ENCODE measurements at places on chromosomes 11 and 22.

- no peak for DNase-seq
Measured at GRCh38 chr11:76251226-76251575, 44.9 kb upstream of the WNT11 start.

- DNase-seq: no peak
Measured at GRCh38 chr22:36546092-36546804, 17.3 kb upstream of the EIF3D start.

GRCh38 chr22:47625531-47626427 lies 863.3 kb downstream of the TBC1D22A start:
- no peak for DNase-seq

DNA sequence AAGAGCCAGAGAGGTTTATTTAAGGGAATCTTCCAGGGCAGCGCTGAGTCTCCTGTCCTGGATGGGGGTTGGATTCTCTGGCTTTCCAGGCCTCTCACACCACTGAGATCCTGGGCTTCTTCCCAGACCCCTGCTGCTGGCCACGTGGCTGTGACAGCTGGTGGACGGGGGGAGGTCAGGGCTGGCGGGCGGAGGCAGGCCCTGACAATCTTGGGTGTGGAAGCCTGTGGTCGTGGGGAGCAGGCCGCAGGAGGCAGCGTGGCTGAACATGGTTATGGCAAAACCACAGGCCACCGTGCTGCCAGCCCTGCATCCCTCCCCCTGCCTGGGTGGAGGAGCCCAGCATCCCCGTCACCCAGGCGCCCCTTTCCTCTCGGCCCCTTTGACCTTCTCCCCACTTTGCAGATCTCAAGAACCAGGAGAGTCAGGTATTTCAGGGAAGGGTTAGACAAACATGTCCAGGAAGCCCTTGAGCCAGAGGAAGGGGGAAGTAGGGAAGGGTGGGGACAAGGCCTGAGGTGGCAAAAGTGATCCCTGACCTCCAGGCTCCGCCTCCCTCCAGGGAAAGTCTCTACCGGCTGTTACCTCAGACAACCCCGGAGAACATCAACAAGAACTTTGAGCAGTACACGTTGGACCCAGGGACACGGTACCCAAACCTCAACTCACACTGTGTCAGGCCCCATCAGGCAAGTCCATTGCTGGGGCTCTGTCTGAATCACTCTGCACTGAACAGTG lies 111.8 kb downstream of the MICAL2 start:
- DNase-seq: no peak

DNA sequence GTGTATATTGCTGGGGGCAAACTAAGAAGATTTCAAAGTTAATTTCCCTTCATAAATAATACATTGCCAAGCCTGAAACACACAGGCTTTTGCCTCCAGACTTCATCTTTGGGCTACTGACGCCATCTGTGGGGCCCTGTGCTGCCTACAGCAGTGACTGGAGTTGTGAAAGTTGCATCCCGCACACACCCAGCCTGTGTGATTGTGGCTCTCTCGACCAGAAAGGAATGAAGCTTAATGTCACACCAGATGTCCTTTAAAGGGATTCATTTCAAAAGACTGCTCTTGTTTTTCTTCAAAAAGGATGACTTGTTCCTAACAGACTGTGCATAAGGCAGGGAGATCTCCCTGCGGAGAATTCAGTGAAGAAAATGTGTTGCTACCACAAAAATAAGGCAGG lies 210.5 kb downstream of the FAM181B start:
- no peak for DNase-seq

DNA sequence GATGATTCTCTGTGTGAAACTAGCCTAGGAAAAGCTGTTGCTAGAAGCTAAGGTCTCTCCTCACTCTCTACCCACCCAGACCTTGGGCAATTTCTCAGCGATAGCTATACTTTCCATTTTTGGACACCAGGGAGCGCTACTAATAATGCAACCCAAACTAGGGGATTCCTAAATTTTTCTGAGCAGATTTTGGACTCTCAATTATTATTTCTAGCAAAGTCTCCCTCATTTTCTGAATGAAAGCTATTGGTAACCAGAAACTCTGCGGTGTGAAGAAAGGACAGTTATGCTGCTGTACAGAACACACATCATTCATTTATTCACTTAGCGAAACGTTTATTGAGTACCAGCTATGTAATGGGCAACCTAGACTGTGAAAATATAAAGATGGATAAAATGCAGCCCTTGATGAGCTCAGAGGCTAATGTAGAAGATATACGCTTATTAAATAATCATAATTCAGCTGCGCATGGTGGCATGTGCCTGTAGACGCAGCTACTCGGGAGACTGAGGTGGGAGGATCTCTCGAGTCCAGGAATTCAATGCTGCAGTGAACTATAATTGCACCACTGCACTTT lies 6.1 kb upstream of the STIM1 start:
- DNase-seq: no peak

- no peak for DNase-seq
Measured at GRCh38 chr22:20396639-20397038, 2.7 kb downstream of the ZNF74 start.

GRCh38 chr11:3659595-3660515 lies 11.3 kb downstream of the CHRNA10 start:
- DNase-seq: no peak

GRCh38 chr11:129625930-129626329 lies 189.7 kb upstream of the TMEM45B start:
- no peak for DNase-seq

- DNase-seq: no peak
Measured at GRCh38 chr11:3837793-3838192, 3.0 kb downstream of the RHOG start.

GRCh38 chr11:37946155-37946766 lies 1348.2 kb upstream of the RAG2 start:
- DNase-seq: no peak

- no peak for DNase-seq
Measured at GRCh38 chr22:37164505-37164887, 14.8 kb upstream of the IL2RB start.

DNA sequence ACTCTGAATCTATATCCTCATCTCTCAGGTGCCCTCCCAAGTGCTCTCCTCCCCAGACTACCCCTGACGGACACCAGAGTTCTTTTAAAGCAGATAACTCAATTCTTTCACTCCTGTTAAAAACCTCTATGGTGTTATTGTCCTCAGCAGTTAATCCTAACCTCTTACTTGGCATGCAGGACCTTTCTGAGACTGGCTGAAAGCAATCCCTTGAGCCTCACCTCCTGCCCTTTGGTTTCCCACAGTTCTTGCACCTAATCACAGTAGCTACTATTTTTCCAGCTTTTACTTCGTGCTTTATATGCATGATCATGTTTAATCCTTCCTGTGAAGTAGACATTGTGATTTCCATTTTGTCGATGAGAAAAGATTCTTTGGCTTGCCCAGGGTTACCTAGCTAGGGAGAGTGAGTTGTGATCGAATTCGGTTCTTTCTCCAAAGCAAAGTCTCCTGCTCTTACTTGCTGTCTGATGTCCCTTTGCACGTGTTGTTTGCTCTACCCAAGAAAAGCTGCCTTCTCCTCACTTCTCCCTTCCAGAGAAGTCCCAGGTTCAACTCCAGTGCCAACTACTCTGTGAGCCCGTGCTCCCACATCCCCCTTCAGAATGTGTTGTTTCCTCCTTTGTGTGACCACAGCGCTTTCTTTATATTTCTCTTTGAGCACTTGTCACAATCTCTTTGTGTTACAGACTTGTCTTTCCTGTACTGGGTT lies 2.1 kb downstream of the UBE2L3 start:
- no peak for DNase-seq

GRCh38 chr22:27892811-27893210 lies 26.2 kb downstream of the PITPNB start:
- DNase-seq: no peak

- DNase-seq: no peak
Measured at GRCh38 chr11:12897390-12897789, 111.7 kb upstream of the RASSF10 start.

DNA sequence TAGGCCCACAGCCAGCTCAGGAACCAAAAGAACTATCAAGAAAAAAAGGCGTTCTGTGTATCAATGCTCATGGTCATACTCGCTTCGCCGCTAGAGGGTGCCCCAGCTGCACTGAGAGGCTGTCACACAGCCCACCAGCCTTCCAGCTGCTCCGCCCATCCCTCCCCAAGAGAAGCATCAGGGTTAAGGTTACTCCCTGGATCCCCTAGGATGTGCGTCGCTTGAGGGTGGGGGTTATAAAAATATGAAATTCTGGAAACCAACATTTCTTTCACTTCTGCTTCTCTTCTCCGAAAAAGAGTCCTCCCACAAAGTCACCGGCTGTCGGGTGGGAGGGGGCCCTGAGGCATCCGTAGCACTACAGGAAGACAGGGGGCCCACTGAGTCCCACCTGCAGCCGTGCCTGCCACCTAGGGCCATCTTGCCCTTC lies 1.7 kb downstream of the CBX6 start:
- peak; percentile 54 for DNase-seq

DNA sequence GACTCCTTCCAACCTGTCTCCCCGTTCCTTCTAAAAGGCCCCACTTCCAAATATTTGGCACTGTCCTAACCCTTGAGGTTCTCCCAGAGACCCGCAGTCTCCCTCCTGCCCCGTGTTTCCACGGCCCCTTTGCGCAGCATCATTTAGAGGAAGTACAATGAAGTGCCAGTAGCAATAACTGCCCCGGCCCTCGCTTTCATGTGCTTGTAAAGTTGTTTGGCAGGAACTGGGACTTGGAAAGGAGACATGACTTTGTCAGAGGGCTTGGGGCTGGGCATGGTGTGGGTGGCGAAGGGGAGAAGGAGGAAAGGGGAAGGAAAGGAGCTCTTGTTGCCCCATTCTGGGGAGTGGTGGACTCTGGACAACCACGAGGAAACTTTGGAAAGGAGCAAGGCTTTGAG lies 2.6 kb downstream of the CD44 start:
- DNase-seq: no peak

GRCh38 chr11:58693026-58693425 lies 38.7 kb downstream of the GLYAT start:
- DNase-seq: no peak

GRCh38 chr11:2678396-2678795 lies 21.4 kb downstream of the KCNQ1OT1 start:
- DNase-seq: no peak

DNA sequence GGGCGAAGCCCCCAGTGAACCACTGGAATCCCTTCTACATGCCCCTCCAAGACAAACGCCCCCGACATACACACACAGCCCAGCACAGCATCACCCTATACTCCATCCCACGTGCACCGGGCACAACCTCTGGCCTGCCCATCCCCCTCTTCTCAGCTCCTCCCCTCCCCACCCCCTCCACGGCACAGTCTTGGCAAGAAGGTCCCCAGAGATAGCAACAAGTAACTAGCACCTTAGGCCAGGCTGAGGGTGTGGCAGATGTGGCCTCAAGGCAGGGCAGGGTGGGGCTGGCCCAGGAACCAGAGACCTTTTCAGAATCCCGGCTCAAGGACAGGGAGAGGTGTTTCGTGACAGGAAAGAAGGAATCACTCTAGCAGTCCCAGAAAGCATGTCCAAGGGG lies 54.3 kb downstream of the CYTH4 start:
- no peak for DNase-seq

GRCh38 chr22:41925783-41926460 lies 684 bp downstream of the TNFRSF13C start:
- DNase-seq: peak; percentile 67

DNA sequence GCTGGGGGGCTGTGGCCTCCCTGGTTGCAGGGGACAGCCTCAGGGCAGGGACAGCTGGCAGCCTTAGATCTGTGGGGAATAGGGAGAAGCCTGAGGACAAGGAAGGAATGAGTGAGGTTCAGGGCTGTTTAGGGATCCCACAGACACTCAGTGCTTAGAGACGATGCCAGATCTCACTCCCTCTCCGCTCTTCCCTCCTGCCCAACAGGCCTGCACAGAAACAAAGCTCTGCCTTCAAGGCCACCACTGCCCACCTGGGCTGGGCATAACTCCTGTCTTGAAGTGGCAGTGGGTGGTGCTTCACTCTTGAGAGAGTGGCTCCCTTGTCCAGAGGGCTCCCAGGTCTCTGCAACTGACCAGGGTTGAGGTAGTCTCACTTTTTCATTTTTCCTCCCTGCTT lies 13.1 kb upstream of the CENATAC start:
- DNase-seq: no peak

GRCh38 chr11:65416841-65417701 lies 5.5 kb upstream of the NEAT1 start:
- no peak for DNase-seq

DNA sequence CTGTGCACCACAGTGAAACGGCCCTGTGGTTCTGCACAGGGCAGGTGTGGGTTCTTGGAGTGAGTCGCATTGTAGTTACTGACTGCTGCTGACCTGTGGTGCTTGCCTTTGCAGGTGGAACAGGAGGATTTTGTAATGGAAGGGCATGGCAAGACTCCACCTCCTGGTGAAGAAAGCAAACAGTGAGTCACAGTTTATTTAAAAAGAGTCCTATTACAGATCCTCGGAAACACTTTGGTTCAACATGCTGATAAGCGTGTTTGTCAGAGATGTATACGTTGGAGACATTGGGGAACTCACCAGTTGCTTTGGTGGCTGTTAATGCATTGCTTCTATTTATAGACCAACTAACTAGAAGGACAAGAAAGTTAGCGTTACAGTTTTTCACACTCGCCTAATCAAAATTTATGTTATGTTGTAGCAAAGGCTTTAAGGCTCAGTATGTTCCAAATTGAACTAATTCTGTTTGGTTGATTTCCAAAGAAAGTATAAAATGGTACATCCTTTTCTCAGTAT lies 21.7 kb upstream of the TNRC6B start:
- no peak for DNase-seq

Data from effector memory CD4-positive, alpha-beta T cell (primary cell).